ENCODE measurements at places on chromosomes 11 and 22.

- no peak for DNase-seq
Observed at GRCh38 chr11:60477035-60477445, 15.5 kb upstream of the MS4A12 start.

GRCh38 chr11:3035333-3035732 lies 21.9 kb downstream of the CARS1 start:
- DNase-seq, result no peak

DNA sequence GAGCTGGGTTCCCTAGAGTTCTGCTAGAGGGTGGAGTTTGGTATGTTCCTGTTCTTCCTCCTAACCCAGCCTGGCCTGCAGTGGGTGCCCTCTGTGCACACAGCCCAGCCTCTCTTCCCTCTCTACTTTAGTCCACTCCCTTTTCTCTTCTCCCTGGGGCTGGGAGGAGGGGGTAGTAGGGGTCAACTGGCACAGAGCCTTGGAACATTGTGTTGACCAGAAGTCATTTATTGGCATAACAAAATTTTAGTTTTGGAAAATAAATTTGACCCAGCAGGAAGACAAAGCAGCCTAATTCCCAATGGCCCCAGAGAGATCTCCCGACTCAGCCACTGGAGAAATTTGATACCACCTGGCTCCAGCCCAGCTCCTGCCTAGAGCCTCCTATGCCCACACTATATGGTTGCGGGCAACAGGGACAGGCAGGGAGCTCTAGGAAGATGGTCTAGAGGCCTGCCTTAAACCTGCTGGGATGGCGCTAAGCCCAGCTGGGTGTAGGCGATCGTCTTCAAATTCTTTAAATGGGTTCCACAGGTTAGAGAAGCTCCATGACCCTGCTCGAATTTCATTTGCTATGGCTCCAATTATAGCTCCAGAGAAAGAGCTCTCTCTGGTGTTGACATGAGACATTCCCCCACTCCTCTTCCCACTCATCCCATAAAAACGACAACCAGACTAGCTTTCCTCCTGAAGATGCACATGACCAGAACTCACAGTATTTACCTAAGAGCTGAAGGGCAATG lies 9.9 kb downstream of the PCSK7 start:
- no peak for DNase-seq

- DNase-seq, result no peak
Observed at GRCh38 chr11:110833033-110833484, 120.8 kb upstream of the ARHGAP20 start.

GRCh38 chr11:3926458-3927095 lies 71.1 kb downstream of the STIM1 start:
- DNase-seq, result no peak

GRCh38 chr11:59899532-59899931 lies 20.9 kb downstream of the OOSP3 start:
- no peak for DNase-seq
